ENCODE measurements at places on chromosomes 1 and 21.
A peak's percentile ranks its signal among the peaks of the same experiment; 100 is the strongest.

DNA sequence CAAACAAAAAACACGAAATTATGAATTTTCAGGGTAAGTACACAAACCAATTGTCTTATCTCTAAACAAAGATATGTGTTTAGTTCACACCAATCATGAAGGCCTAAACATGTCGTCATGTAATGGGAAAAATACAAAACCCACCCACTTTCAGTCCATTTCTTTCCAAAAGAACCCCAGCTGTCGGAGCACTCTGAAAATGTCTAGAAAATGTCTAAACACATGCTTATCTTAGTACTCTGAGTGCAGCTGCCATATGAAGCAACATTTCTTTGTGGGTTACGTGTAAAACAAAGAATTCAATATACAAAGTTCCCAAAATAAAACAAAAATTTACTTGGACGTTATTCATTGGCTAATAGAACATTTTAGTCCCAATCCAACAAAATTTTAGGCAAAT, 22.7 kb downstream of the SERBP1 start:
- no peak for DNase-seq

- DNase-seq: no peak
Observed at GRCh38 chr1:225941187-225941941, at the start of gene LEFTY2. LEFTY2 (minus strand) TSS chr1:225941220; CDS start chr1:225941140, 80 bp downstream.

- no peak for DNase-seq
Observed at GRCh38 chr1:118785246-118785645, 202.9 kb downstream of the TBX15 start.

DNA sequence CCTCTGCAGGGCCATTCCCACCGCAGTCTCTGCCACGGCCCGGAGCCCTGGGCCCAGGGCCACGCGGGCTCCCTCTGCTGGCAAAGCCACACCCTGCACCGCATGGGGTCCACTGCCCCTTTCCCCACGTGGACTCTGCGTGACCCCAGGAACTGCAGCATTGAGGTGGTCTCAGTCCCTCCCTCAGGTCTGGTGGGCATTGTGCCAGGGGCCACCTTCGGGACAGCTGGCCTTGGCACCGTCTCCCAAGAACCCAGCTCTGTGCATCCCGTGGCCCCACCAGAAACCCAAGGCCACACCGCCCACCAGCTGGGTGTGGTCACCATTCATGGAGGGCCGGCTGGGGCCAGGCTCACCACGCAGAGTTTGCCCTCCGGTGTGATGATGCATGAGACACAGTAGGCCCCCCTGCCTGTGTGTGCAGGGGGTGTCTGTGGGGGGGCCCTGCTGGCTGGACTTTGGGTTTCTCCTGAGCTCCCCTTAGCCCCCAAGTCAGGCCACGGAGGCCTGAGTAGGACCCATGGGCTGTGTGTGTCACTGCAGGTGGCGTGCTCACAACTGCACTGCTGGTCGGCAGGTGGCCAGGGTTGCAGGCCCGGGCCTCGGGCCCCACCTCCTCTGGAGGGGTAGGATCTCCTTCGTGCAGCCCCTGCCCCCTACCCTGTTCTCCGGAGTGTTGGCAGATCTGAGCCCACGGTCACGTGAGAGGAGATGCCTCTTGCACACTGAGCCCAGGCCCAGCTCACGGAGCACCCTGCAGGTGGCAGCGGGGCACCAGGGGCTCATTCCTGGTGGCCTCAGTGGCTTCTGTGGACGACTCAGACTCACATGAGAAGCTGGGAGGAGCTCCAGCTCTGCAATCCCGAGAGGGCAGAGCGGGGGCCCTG, 5.8 kb downstream of the VWA1 start:
- peak; percentile 83 for DNase-seq

DNA sequence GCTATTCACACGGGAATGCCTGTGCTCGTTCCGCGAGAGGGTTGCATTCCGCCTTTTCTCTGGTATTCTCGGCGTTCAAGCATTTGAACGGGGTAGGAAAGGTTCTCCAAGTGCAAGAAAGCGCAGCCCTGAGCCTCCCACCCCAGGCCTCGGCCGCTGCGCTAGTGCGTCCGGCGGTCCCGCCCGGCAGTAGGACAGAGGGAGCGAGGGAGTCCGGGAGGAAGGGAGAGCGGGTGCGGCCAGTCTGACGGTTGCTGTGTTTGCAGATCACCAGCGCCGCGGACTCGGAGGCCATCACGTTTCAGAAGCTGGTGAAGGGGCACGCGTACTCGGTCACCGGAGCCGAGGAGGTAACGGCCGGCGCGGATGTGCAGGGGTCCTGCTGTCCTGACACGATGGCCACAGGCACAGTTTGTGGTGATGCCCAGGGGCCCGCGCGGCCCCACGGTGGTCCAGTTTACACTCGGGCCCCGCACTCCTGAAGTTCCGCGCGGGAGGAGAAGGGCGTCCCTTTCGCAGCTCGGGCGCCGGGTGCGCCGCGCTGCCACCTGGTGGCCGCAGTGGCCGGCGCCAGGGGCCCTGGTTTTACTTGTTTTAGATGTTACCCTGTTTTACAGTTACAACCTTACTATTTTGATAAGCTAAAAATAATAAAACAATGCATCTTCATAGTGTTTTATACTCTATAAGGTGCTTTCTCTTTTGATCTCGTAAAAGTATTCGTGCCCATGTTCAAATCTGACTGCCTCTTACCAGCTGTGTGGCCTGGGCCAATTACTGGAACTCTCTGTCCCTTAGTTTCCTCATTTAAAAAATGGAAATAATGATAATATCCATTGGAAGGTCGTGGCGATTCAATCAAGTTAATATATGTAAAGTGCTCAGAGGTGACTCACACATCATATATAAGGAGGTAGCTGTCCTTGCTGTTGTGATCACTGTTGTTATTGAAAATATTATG, 36.7 kb downstream of the CAPN2 start:
- peak; percentile 86 for DNase-seq

DNA sequence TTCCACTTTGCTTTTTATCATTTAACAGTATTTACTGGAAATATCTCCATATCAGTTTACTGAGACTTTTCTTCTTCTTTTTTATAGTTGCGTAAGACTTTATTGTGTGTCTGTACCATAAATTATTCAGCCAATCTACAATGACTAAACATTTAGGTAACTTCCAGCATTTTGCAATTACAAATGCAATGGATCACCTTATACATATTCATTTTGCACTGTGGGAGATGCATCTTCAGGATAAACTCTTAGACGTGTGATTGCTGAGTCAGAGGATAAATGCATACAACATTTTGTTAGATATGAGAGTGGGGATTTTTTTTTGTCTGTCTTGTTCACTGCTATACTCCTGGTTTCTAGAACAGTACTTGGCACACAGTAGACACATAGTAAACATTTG, 95.7 kb upstream of the GCLM start:
- no peak for DNase-seq

DNA sequence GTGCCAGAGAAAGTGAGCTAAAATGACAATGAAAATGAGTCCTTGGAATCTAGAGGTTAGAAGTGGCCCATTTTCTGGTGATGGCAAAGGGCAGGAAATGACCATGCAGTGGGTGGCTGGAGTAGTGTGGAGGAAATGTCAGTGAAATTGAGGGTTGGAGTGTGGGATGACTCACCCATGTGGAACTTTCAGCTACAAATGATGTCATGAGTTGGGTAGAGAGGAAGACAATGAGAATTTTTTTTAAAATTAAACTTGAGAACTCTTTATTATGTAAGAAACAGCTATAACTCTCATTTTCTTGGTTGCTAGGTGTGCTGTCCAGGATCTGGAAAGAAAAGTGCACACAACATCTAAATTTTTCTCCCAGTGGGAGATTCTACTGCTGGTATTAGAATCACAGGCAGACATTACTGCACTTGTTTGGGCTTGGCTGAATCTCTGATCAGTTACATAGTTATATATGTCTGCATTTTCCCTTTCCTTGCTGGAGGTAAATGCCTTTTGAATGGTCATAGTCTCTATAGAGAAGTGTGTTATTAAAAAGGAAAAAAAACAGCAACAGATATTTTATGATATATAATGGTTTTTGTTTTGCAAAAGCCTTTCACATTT, 56.8 kb upstream of the GNG12 start:
- DNase-seq: no peak

DNA sequence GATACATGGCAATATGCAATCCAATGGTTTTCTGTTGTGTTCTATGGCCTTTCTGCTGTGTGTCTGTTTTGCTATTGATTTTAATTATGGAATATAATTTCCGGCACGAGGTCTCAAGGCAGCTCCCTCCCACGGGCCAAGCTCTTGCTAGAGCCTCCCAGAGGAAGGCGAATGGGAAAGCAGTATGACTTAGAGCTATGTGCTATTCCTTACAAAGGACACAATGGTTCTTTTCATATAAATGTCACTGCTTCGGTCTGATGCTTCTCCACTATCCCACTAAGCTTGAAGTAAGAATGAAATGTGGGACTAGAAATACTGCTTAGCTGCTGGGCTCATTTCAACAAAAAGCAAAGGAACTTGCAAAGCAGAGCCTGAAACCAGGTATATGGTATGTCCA, 322.2 kb upstream of the BEND5 start:
- no peak for DNase-seq

- DNase-seq: no peak
Observed at GRCh38 chr1:81004011-81004410, 796.7 kb upstream of the ADGRL2 start.

DNA sequence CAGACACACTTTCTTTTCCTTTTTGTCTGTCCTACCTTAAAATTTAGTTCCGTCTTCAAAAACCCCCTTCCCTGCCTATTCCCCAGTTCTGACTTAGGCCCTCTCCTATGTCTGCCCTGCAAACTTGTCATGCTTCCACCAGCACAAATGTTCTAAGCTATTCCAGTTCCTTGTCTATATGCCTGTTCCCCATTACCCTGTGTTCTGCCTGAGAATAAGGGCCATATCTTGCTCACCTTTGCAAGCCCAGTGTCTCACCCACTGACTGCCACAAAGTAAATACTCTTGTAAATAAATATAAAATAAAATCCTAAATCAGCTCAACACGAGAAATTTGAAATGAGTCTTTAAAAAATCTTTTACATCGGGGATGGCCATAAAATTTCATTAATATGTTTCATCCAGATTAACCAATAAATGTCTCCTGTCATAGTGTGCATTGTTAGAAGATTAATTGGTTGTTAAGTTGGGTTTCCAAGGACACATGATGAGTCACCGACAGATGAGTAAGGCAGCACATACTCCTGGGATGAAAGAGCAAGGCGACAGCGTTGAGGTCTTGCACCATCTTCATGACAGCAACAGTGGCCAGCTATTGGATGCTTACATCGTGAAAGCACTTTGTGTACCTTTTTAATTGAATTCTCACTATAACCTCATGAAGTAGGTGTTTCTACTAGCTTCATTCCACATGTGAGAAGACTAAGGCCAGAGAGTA, 92.6 kb upstream of the NGF start:
- peak; percentile 33 for DNase-seq

DNA sequence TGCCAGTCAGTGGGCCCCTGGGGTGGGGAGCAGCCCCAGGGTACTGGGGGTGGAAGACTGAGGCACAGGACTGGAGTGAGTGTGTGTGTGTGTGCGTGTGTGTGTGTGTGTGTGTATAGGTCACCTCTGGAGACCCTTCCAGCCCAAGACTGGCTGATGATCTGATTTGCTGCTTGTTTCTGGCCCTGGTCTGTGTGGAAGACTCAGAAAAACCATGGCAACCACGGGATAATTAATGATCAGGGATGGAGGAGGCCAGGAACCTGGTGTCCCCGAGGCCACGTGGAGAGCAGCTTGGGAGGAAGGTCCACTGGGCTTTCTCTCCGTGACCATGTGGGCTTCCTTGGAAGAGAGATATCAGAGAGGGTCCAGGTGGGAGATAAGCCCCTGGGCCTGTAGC, 4.8 kb upstream of the ACTL8 start:
- no peak for DNase-seq

GRCh38 chr1:20153000-20153418, 13.9 kb downstream of the PLA2G2F start:
- no peak for DNase-seq

- DNase-seq: peak; percentile 53
Observed at GRCh38 chr1:15758343-15758931, at the start of gene FBLIM1. FBLIM1 (plus strand) TSS chr1:15758795; CDS start chr1:15764984, 6,189 bp downstream.

DNA sequence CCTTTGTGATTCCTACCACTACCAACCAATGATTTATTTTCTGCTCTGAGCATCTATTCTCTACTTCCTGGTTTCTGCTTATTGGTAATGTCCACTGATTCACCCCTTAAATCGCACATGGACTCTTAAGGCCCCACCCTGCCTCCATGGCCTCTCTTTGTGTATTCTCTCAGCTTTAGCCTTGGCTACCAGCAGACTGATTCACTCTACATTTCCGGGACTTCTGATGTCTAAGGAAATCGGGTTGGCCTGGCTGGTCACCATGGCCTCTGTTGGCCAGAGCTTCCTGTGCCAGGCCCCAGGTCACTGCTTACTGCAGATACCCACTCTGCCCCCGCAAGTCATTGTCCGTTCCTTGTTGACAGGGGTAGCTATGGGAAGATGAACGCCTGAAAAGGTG, 40.9 kb downstream of the PDPN start:
- no peak for DNase-seq

DNA sequence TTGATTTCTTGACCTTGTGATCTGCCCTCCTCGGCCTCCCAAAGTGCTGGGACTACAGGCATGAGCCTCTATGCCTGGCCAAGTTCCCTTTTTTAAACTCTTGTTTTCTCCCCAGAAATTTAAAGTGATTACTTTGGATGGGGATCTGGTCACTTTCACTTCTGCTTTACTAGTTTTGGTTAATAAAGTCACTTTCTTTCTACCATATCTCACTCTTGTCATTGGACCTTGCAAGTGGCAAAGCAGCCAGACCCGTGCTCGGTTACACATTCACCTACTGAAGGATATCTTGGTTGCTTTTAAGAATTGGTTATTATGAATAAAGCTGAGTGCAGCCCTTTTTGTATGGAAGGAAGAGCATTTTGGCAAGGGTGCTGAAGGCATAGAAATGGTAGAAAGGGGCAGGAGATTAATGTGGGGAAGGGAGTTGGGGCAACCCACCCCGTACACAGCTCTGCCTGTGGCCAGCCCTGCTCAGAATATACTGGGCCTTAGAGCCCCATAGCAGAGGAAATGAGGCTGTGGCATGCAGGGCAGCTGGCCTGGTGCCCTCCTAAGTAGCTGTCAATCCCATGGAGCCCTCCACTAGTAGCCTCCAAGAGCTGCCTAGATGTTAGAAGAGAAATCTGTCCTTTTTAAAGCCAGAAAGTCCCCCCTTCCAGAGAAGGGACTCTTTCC, 40.7 kb downstream of the CD2 start:
- DNase-seq: no peak

DNA sequence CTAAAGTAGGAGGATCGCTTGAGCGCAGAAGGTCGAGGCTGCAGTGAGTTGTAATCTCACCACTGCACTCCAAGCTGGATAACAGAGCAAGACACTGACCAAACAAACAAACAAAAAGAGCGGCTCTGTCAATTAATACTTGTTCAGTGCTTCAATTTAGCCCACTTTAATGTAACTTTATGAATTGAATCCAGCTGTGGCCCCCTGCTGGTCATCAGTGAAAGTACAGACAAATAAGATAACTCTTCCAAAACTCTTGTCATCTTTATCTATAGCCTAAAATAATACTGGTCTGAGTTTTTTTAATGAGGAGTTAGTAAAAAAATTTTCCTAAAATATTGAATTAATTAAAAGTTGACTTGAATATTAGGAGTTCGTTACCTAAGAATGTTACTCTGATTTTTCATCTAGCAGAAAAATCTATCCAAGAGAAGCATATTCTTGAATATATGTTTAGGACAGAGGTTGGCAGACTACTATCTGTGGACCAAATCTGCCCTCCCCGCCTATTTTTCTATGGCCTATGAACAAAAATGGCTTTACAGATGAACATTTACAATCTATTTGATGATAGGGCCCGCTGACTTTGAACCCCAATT, 26.1 kb downstream of the ATP5PF start:
- peak; percentile 39 for DNase-seq

Data from HEK293T (cell line).